Esophagus mucosa (tissue), 1 donor: ENCODE measurements at places on chromosomes 12 and 14. TPM values are rescaled to one million over a fixed set of nuclear protein-coding genes. Genes with fewer than 3 reads are reported as not detected.
A peak's percentile ranks its signal among the peaks of the same experiment; 100 is the strongest.

DNA sequence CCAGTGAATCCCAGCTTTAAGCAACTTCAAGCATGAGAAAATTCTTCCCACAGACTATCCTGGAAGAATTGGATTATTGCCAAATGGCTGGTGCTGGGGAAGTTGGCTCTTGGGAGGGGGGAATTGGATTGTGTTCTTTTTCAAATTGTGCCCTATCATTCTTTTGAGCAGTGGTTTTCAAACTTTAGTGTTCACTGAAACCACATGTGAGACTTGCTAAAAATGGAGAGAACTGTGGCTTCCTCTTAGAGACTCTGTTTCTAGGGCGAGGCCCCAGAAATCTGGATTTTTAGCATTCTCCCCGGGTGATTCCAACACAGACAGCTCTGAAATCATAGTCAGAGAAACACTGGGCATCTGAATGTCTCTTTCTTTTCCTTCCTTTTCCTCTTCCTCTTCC is 14.3 kb upstream of the OTUB2 start:
- no peak for ATAC-seq

GRCh38 chr12:47124451-47124850 is 44.7 kb upstream of the AMIGO2 start:
- no peak for ATAC-seq

- ATAC-seq = no peak
These were observed 18.6 kb downstream of the CHGA start for GRCh38 chr14:92941531-92941930.

DNA sequence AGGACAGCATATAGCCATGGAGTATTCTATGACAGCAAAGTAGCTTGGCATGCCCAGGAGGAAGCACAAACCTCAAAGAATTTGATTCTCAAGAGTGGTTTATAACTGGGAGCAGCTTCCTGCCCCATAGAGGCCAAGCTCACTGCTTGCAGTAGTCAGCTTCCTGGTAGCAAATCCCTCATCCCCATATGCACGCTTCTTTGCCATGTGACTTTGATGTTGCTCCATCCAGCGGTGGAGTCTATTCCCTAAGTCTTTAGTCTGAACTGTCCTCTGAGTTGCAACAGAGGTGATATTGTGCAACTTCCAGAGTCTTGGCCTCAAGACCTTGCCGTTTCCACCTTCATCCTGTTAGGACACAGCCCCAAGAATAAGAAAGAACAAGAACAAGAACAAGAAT is 996.8 kb upstream of the TMEM132C start:
- no peak for ATAC-seq

Gene SCNN1A
- 142 TPM for total RNA-seq

Gene JDP2
- total RNA-seq = 18.5 TPM

Gene DEPDC4
- 0.68 TPM for total RNA-seq

DNA sequence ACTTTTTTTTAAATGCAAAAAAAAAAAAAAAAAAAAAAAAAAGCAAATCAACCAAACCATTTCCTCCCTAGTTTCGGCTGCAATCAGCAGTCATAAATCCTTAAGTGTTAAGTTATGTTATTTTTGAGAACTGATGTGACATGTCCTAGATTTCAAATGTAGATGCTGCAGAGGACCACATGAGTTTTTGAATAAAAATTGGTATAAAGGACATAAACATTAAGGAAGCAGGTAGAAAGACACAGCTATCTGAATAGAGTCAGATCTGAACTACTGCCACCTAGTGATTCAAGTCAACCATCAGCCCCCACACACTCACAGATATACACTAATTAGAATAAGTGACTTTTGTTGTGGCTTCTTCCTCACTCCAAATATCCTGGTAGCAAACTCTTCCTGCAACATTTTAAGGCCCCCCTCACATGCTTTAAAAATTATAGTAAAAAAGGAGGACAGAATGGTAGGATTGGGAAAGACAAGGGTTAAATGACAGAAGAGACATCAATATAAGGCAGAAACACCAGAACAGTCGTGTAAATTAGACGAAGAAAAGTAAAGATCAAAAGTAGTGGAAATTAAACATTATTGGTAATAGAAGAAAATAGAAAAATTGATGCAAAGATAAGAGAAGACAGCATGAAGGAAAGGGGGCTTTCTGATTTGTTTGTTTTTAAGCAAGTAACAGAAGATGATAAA is 394.5 kb upstream of the ATP2B1 start:
- no peak for ATAC-seq

DNA sequence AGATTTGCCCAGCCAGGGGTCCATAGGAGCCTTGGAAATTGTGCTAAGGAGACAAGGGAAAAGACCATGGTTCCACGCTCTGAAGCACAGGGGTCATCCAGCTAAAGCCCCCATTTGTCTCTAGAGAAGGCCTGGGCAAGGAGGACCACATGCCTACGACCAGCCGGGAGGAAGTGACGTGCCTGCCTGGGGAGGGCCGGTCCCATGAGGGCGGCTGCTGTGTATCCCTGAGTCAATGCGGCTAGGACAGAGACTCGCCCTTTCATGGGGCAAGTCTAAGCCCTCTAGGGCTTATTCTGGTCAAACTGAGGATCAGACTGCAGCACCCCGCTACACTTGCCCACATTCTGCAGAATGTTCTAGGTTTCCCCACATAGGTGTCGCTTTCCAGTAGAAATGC is 20.6 kb upstream of the RIN3 start:
- peak; percentile 24 for ATAC-seq

Gene ZC2HC1C
- 1.1 TPM for total RNA-seq

DNA sequence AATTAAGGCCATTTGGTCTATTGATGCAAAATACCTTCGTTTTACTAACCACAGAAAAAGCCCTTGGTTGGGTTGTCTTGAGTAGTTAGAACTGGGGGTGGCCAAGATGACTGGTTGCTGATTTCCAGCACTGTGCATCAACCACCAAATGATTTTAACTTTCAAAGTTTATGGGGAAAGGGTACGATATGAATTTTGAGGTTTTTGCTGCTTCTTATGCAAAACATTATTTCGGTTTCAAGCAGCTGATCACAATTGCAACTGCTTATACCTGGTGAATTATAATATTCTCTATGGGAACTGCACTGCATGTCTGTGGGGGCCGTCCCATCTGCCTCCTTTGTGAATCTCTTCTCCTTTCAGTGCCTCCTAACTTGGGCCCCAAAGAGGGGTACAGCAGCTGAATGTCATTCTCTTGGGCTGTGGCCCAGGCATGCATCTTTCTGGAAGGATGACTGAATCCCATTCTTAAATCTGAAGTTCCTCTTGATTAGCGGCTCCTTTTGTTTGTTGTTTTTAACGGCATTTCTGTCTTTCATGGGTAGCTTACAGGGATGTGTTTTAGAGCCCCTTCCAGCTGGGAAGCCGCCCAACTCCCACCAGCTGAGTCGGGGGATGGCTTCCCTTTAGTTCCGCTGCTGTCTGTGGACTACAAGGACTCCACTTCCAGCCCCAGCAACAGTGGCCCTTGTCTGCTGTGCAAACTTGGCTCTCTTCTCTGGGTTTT is 479.8 kb downstream of the ZFP36L1 start:
- ATAC-seq = peak; percentile 35

Gene RTN1
- total RNA-seq = 0.80 TPM

DNA sequence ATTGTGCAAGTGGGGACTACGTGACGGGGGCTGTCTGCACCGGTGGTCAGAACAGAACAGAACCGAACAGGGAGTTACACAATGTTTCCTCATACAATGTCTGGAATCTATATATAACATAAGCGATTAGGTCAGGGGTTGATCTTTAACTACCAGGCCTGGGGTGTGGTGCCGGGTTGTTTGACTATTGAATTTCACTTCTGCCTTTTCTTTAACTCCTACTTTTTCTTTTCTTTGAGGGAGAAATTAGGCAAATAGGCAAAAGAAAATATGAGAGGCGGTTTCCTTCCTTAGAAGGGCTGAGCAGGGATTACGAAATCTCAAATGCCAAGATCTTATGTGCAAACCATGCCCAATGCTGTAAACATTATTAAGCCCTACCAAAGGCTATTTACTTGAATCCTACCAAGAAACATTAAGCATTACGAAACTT is 140.3 kb downstream of the SLC38A6 start:
- no peak for ATAC-seq

DNA sequence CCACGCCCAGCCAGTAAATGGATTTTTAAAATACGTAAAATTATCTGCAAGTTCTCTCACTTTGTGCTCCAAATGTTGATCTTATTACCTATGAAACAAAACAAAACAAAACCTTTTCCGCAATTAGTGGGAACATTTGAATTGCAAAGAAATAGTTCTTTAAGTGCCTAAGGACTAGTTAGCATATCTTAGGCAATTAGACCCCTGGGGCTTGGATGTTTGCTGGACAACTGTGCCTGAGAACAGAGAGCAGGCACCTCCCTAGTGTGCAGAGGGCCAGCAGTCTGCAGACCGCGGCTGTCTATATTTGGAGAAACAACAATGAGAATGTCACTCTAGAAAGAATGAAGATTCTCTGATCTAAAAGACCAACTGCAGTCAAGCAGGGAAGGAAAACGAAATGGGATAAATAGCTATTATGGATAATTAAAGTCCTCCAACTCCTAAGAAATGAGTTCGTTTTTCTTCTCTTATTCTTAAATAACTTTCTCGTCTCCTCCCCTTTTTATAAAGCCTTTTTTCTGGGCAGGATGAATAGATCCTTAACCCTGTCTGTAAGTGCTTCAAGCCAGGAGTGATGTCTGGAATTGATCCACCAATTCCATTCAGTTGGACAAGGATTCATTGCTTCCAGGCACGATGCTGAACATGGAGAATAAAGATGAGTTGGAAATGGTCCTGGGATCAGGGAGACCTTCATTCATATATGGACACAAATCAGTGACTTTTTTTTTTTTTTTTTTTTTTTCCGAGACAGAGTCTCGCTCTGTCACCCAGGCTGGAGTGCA is 16.2 kb downstream of the SLC17A8 start:
- no peak for ATAC-seq

DNA sequence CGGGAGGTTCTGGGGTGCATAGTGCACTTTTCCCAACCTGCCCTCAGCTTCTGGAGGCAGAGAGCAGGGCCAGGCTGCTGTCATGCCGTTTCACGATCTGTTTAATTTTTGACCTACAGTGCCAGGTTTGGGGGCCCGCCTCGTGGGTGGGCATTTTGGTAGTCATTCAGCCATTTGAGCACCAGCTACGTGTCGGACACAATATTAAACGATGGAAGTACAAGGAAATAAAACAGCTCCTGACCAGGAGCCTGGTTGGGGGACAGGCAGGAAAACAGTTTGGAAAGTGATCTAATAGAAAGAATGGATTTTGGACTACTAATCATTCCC is 708 bp downstream of the FNTB start:
- ATAC-seq = no peak

- no peak for ATAC-seq
These were observed 37.1 kb downstream of the ITPR2 start for GRCh38 chr12:26795910-26796309.

Gene LALBA
- total RNA-seq = not detected
